ENCODE measurements at places on chromosomes 1 and 21. TPM values are rescaled to one million over a fixed set of nuclear protein-coding genes. Genes with fewer than 3 reads are reported as not detected.

DNA sequence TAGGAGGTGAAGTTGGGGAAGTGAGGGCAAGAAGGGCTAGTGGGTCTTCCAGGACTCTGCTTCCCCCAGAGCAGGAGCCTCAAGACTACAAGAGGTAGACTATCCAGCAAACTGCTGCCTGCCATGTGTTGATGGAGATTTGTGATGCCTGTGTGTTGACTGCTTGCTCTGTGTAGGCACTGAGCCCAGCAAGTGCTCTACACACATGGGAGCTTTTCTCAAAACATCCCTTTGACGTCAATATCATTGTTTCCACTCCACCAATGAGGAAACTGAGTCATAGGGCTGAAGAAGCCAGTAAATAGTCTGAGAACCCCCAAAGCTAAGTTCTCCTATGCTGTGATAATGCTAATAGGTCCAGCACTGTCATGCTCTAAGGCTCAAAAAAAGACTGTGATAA, 207.2 kb upstream of the NFIA start:
- no peak for DNase-seq

GRCh38 chr1:29550119-29550841, 314.0 kb downstream of the PTPRU start:
- no peak for DNase-seq

DNA sequence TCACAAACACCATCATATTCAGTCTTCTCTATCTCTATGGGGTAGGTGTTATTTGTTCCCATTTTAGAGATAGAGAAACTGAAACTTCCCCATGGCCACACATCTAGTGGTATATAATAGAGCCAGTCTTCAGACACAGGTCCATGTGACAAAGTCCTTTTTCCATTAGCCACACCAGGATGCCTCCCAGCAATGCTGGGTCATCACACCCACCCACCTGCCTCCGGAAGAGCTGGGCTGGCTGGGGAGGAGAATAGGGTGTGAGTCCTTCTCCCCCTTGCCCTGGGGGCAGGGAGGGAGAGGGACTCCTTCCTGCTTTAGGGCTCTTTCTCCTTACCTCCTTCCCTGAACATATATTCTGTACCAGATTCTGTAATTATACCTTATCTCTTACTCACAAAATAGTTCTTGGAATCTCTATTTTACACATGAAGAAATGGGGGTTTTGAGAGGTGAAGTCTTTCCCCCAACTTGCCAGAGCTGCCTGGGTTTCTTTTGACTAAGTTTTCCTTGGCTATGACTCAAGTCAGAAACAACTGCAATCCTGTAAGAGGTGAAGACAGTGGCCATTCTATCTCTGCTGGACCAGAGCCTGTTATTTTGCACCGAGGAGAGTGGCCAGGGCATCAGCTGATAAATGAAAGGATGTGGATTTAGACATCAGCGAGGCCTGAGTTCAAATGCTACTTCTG, 30.0 kb downstream of the SOX13 start:
- no peak for DNase-seq

GRCh38 chr1:39145331-39145965, 59.0 kb upstream of the MACF1 start:
- no peak for DNase-seq

- DNase-seq = no peak
Measured at GRCh38 chr21:21606041-21606440, 607.8 kb downstream of the NCAM2 start.

DNA sequence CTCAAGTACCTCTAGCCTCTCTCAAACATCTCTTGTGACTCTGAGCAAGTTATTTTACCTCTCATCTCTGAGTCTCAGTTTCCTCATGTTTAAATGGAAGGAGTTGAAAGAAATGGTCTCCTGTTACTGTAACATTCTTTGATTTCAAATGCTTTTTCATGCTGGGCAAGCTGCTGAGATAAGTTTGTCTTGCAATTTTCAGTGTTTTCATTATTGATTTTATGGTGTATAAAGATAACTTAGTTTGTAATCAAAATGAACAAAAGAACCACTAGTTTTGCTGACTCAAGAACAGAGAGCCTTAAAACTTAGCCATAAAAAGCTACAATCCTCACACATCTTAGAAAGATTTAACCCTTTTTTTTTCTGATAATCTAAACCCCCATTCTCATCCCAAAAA, 4.5 kb downstream of the LIPI start:
- DNase-seq = no peak

GRCh38 chr1:21294266-21294989, 4.2 kb upstream of the ECE1 start:
- DNase-seq = no peak

- no peak for DNase-seq
Measured at GRCh38 chr1:241722947-241723346, 70.9 kb downstream of the WDR64 start.

DNA sequence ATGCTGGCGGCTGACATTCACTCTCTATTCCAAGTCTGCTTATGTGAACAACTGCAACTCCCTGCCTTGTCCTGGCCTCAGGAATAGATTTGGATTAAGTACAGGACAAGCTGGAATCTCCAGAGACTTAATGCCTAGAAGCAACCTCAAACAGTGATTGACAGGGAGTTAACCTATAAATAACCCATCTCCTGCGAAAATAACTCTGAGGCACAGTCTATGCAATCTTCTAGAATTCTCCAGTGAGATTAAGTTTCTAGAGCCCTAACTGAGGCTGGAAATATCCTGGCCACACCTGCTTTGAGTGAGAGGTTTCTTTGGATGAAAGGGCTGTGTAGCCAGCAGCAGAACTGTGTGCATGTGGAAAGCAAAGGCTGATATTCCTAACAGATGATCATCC, 25.3 kb upstream of the ATP1A1 start:
- DNase-seq = no peak

- no peak for DNase-seq
Measured at GRCh38 chr1:230763927-230764591, 16.9 kb downstream of the CAPN9 start.

DNA sequence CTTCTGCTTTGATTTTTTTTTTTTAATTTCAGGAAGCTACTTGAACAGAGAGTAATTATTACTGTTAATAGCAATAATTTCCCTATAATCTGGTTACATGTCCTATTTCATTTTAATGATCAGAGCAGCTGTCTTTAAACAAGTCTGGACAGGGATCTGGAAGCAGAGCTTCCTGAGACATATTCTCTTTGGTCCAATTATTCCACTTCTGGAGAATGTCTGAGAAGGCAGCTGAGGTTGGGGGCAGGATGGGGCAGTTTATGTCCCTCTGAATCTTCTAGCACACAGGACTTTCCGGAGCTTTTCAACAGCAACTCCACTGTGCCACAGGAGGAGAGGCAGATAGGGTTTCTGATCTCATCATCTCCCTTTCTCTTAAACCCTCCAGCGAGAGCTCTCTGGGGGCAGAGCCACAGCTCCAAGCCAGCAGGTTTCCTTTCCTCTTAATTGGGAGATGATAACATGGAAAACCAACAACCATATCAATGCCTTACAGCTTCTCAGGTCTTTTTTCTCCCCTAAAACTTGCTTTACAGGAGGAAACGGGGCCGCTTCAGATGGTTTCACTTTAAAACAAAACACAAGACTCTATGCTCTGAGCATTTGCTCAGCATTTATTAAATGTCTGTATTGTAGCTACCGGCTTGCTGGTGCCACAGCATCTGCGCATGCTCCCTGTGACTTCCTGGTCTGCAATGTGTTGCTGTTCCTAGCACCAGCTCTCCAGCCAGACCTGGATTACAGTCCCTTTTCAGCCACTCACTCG, 425.7 kb upstream of the USP24 start:
- DNase-seq = no peak

DNA sequence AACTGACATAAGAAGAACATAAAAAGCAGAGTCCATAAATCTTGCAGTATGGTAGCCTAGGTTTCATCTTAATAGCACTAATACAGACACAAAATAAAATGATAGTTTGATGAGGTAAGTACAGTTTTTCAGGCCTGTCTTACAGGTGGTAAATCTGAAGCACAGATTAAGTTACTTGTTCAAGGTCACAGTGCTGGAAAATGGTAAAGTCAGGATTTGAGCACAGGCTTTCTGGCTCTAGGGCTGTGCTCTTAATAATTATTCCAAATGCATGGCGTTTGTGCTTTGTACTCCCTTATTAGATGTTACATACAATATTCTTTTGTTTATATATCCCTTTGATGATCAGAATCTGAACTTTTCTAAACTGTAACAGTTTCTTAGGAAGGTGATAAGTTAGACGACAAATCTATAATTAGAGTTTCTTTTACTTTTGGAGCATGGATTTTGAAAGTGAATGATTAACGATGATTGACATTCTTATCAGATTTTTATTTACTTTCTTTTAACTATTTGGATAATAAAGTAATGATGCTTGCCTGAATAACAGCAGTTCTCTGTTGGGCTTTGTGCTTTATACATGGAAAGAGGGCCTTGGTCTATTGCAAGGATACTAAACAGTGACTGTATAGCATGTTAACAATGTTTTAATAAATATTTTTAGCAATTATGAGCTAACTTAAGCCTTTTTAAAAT, 101.5 kb upstream of the CACYBP start:
- DNase-seq = no peak

DNA sequence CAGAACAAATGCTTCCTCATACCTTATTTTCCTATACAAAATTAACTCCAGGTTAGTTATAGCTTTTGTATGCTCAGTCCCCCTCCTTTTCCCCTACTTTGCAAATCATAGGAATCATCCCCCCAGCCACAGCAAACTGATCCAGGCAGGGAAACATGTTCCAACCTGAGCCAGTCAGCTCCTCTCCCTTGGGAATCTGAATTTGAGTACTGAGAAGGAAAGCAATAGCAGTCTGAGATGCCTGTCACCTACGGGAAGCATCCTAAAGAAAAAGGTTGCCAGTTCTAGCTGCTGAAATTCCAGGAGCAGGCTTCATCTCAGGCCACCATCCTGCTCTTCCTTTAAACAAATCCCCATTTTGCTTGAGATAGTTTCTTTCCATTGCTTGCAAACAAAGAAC, 6.9 kb downstream of the ADSS2 start:
- DNase-seq = no peak

GRCh38 chr1:148293651-148294050, 141.6 kb upstream of the NBPF11 start:
- no peak for DNase-seq

GRCh38 chr1:27086628-27087027, 68.3 kb downstream of the SLC9A1 start:
- no peak for DNase-seq

DNA sequence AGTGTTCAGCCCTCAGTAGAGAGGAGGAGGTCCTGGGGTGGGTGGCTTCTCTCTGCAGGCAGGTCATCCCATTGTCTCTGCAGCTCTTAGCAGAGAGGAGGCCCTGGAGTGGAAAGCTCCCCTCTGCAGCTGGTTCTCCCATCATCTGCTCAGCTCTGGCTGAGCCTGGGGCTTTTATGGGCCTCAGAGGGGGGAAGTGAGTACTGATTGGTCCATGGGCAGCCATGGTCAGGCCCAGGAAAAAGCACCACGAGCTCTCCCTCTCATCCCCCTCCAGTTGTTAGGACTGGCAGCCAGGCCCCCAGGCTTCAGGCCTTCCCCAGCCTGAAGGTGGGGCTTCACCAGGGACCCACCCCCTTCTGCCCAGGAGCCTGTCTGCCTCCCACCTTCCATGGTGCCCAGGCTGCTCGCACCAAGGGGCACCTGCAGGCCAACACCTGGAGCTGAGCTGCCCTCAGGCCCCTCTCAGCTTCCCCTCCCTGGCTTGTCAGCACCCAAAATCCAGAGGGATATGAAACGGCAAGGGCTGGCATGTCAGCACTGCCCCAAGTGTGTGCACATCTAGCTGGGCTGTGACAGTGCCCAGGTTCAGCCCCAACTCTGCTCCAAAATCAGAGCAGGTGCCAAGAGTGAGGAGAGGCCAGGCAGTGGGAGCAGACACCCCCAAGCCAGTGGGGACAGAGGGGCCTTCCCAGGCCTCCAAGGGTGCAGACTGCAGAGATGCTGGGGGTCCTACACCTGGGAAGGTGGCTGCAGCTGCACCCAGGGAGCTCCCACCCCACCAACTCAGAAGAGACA, 449.0 kb downstream of the MATN1 start:
- no peak for DNase-seq

GRCh38 chr1:32684167-32684811, 18.3 kb downstream of the SYNC start:
- no peak for DNase-seq

DNA sequence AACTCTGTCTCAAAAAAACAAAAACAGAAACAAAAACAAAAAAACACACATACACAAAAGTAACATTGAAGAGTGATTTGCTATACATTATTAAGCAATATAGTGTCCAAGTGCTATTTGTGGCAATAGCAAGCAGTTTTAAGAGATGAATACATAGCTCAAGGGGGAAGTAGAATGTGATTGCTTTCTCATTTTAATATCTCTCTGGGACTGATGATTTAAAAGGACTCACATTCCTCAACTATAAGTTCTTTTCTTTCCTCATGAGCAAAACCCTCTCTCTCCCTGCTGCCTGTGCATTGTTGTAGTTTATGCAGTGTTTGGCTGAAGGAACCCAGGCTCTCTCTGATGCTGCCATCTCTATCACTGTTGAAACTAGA, 47.0 kb upstream of the CSF1 start:
- no peak for DNase-seq

DNA sequence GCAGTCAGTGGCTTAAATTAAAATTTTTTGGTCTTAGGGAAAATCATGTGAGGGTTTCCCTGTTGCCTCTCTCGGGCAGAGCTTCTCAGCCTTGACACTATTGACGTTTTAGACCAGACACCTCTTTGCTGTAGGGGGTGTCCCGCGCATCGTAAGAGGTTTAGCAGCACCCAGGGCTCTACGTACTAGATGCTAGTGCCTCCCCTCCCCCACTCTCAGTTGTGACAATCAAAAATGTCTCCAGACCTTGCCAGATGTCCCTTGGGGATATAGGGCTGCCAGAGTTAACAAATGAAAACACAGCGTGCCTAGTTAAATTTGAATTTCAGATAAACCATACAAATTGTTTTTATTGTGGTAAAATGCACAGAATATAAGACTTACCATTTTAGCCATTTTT, 293.3 kb downstream of the DISC1 start:
- no peak for DNase-seq

GRCh38 chr21:15943009-15943666, 213.4 kb downstream of the USP25 start:
- DNase-seq = no peak

- DNase-seq = no peak
Measured at GRCh38 chr1:30965924-30966599, 57.5 kb upstream of the SDC3 start.

Gene IGFN1
- not detected for total RNA-seq

Gene LCE1D
- not detected for total RNA-seq

Gene CHIT1
- not detected for total RNA-seq

Gene NBPF3
- 11.1 TPM for total RNA-seq

Gene CSF3R
- total RNA-seq = 1.4 TPM

Gene KRTAP7-1
- not detected for total RNA-seq

Gene TMEM82
- total RNA-seq = not detected

Gene OR2T11
- total RNA-seq = not detected

Gene FCGR3A
- 4.0 TPM for total RNA-seq

Gene GJA9
- total RNA-seq = not detected

Gene CCDC27
- total RNA-seq = not detected

Data from endothelial cell (in vitro differentiated cells).